Cardiac fibroblast (primary cell): ENCODE measurements at places on chromosomes 7 and 10.

GRCh38 chr7:155961241-155962190 lies 149.3 kb upstream of the SHH start:
- peak; percentile 66 for DNase-seq

GRCh38 chr7:101466871-101467270 lies 104.2 kb downstream of the COL26A1 start:
- no peak for DNase-seq

- no peak for DNase-seq
Measured at GRCh38 chr7:33485747-33486493, 356.6 kb downstream of the BBS9 start.

DNA sequence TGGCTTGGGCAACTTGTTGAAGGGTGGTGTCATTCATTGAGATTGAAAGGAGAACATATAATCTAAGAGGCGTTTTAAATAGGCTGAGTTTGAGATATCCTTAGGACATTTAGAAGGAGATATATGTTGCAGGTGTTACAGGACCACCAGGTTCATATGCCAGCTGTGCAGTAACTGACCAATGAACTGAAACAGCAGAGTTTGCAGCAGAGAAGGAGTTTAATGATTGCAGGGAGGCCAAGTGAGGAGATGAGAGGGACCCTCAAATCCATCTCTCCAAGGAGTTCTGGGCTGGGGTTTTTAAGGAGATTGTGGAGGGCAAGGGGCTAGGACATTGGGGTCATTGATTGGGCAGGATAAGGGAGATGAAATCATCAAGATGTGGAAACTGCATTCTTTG lies 74.5 kb downstream of the SEC23IP start:
- no peak for DNase-seq

GRCh38 chr10:78033387-78033636 lies 351 bp upstream of the RPS24 start:
- no peak for DNase-seq

- DNase-seq = no peak
Measured at GRCh38 chr7:115805458-115805857, 225.1 kb downstream of the TFEC start.

DNA sequence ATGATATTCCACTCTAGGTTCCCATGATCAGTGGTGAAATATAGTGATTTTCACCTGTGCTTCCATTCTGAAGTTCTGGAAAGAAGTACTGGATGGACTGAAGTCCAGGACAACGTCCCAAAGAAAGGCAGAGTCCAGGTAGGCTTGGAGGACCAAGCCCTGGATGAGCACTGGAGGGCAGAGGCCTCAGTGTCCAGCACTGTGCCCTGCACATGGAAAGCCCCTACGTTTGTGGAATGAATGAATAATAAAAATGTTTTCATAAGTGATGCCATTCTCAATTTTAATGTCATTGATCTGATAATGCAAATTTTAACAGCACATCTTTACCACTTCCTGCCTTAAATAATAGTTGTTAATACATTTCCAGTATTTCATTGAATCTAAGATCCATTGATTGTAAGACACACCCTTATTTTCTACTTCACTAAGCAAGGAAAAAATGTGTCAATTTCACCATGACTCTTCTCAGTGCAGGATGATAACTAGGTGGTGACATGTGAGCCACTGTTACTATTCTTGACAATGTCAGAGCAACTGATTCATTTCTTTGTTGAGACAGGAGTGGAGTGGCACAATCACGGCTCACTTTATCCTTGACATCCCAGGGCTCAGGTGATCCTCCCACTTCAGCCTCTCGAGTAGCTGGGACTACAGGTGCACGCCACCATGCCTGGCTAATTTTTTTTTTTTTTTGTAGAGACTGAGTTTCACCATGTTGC lies 35.2 kb downstream of the ZNF783 start:
- DNase-seq = no peak

- DNase-seq = peak; percentile 78
Measured at GRCh38 chr7:31744294-31744874, 57.4 kb downstream of the PPP1R17 start.

DNA sequence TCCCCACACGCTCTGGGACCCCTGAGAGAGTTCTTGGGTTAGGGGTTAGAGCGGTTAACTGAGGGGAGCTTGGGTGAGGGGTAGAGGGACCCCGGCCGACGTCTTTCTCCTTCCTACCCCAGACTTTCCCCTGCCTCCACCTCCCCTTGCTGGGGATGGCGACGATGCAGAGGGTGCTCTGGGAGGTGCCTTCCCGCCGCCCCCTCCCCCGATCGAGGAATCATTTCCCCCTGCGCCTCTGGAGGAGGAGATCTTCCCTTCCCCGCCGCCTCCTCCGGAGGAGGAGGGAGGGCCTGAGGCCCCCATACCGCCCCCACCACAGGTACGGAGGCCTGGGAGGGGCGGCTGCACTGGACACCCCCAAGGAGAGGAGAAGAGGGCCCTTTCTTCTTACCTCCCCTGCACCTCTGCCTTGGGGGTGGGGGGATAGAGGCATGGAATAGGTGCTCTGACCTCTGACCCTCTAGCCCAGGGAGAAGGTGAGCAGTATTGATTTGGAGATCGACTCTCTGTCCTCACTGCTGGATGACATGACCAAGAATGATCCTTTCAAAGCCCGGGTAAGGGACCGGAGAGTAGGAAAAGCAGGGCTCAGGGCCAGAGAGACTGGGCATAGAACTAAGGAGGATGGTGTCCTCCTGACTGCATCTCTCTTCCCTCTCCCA lies 1.1 kb downstream of the ZYX start:
- DNase-seq = no peak

DNA sequence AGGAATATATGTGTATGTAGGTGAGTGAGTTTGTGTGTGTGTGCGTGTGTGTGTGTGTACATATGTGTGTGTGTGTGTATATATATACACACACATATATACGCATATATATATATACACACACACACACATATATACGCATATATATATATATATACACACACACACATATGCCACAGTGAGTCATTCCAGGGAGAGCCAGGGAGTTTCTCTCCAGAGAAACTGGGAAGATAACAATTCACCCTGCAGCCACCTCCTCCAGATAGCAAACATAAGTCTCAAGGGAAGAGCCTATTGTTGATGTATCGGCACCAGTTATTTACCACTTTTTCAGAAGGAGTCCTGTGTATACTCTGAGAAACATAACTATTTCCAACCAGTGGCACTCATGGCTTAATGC lies 102.3 kb upstream of the STK17A start:
- DNase-seq = no peak

- DNase-seq = peak; percentile 47
Measured at GRCh38 chr7:151012911-151013347, 11.4 kb downstream of the ATG9B start.

DNA sequence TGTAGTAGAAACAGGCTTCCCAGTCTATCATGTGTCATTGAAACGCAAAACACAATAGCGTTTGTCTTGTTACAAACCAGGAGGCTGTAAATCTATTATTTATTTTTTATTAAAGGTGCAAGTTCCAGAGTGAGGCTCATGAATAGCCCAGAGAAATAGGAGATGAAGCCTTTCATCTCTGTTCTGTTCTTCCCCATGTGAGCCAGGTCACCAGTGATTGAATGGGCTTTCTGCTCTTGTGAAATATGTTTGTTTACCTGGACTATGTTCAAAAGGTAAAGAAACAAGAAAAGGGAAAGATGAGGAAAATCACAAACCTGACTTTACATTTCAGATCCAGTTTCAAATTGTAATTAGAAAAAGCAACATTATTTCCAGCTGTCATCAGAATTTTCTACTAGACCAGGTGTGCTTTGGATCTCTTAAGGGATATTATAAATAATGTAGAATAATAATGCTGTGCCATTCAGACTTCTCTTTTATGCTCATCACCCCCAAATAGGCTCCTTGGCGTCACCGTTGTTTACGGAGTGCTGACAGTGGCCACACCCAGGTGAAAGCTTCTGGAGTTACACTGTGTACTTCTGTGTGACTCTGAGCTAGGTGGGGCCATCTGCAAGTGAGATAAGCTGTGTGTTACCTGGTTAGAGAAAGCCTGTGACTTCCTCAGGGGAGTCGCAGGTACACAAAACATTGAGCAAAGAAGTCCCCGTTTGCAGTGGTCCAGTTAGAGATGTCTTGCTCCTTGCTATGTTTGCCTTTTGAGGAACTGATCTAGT lies 274.9 kb downstream of the SDK1 start:
- DNase-seq = no peak

- DNase-seq = no peak
Measured at GRCh38 chr10:132173185-132173584, 13.6 kb upstream of the DPYSL4 start.

- DNase-seq = no peak
Measured at GRCh38 chr7:24073651-24074420, 210.2 kb upstream of the NPY start.

DNA sequence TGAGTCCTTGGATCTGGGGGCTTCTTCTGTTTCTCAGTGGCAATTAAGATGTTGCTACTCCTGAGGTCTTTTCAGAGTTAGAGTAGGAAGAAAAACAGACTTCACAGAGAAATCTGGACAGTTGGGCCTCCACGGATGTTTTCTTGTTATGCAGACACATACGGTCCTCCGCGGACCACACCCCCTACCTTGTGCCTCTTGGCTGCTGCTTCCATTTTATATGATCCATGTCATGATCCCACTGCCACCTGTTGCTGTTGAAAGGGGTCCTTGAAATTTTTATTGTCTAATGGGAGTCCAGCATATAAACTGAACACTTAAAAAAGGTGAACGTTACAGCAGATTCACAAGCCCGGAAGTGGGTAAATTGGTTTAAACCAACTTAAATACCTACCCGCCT lies 8.3 kb downstream of the CELF2 start:
- no peak for DNase-seq

DNA sequence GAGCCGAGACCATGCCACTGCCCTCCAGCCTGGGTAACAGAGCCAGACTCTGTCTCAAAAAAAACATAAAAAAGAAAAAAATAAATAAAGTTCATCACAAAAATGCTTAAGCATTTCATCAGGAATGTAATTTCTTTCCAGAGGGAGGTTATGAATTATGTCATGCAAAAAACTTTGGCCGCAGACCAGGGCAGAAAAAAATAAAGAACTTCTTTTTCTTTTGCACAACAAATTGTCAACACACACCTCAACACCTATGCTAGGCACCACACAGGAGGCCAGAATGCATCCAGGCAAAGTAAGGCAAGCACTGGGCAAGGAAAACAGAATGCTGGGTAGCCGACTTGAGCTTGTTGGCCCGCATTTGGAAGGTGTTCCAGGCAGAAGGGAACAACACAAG lies 3.9 kb downstream of the C10orf62 start:
- DNase-seq = peak; percentile 61

- DNase-seq = no peak
Measured at GRCh38 chr7:141304291-141304690, 230.4 kb downstream of the TMEM178B start.

- DNase-seq = peak; percentile 54
Measured at GRCh38 chr7:18495412-18496340, at the start of gene HDAC9. Gene HDAC9 (plus strand): TSS chr7:18495749. CDS start chr7:18496303, 554 bp downstream.

- no peak for DNase-seq
Measured at GRCh38 chr10:122254831-122255230, 16.3 kb upstream of the BTBD16 start.

GRCh38 chr10:129883626-129884397 lies 80.3 kb downstream of the EBF3 start:
- DNase-seq = no peak

- peak; percentile 32 for DNase-seq
Measured at GRCh38 chr7:30206491-30206890, 71.7 kb downstream of the MTURN start.

DNA sequence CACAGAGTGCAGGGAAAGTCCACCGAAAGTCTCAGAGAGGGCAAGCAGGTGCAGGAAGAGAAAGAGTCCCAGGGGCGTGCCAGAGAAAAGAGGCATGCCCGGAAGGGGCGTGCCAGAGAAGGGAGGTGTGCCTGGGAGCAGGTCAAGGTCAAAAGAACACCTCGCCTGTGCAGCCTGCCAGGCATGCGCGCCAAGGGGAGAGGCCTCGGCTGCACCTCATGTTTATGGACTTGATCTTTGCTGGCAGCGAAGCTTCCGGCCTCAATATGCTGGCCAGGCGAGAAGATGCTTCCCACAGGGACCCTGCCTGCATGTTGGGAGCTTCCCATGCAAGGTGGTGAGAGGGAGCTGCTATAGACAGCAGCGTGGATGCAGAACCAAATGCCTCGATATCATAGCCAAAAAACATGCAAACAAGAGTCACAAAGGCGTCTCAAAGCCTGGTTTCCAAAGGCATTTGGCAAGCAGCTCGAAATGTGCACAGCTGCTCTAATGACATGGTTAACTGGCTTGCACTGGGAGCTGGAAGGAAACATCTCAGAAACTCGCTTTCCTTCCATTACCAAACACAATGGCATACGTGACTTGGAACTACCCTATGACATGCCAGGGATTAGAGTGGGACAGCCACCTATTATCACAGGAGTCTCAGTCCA lies 192.5 kb upstream of the PPP2R2D start:
- no peak for DNase-seq

GRCh38 chr10:49594594-49594993 lies 15.5 kb upstream of the SLC18A3 start:
- DNase-seq = peak; percentile 79

- DNase-seq = no peak
Measured at GRCh38 chr7:4265066-4265465, 417.0 kb upstream of the FOXK1 start.

GRCh38 chr10:13792006-13792405 lies 205.2 kb downstream of the PRPF18 start:
- no peak for DNase-seq

DNA sequence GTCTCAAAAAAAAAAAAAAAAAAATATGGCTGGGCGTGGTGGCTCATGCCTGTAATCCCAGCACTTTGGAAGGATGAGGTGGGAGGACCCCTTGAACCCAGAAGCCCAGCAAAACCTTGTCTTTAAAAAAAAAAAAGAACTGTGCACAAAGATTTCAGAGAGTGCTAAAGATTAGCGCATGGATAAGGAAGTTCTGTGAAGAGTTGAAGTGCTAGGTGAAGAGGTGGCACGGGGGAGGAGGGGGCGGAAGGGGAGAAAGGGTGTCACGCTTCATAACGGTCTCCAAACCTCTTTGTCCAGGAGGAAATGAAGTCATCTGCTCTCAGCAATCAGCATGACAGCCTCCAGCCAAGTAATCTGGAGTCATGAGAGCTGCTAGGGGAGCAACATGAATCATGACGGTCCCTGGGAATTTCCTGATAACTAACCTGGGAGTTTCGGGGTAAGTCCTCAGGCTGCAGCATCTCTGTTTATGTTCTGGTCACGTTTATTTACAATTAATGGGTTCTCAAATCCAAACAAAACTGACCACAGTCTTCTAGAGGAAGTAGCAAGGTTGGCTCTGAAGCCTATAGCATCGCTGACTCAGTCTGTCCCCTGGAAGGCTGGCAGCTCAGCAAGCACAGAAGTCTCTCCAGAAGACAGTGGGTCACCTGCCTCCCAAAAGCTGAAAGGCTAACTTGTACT lies 1.9 kb upstream of the PLAU start:
- peak; percentile 86 for DNase-seq
